ENCODE measurements at places on chromosomes 1 and 21. TPM values are rescaled to one million over a fixed set of nuclear protein-coding genes. Genes with fewer than 3 reads are reported as not detected.

Gene SPATA17
- 13.0 TPM for polyA plus RNA-seq

Gene GJC2
- polyA plus RNA-seq: 1.1 TPM

- no peak for DNase-seq
These were observed 33.8 kb downstream of the CLIC6 start for GRCh38 chr21:34702341-34703170.

Gene ALX3
- not detected for polyA plus RNA-seq

DNA sequence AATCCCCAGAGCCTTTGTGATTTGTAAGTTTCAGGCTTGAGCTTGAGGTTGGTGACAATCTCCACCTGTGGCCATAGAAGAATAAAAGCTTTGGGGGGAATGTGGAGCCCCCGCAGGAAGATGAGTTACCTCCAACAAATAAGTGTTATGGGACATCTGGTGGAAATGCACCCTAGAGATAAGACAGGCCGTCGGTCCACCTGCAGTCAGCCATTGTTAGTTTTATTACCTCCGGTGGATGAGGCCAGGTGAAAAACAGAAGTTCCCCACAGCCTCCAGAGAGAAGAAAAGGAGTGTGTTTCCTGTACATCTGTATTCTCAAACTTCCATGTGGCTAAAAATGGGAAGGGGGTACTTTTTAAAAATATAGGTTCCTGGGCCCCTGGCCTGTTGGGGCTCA, 137.4 kb downstream of the KAZN start:
- DNase-seq: no peak

GRCh38 chr1:3465935-3466321, 11.5 kb downstream of the ARHGEF16 start:
- no peak for DNase-seq

DNA sequence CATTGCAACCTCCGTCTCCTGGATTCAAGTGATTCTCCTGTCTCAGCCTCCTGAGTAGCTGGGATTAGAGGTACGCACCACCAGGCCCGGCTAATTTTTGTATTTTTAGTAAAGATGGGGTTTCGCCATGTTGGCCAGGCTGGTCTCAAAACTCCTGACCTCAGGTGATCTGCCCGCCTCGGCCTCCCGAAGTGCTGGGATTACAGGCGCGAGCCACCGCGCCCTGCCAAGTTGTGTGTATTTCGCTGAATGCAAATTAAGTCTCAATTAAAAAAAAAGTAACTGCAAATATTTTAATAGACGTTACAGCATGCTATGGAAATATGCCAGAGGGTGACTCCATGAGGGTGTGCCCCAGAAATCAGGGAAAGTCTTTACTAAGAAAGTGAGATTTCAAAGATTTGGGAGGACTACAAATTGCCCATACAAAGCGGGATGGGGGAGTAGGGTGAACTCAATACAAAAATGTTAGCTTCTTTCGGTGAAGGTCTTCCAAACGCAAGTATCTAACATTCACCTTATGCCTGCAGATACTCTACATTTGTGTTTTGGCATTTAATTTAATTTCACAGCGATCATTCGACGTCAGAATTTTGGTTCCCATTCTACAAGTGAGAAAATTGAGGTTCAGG, 85.6 kb downstream of the NKAIN1 start:
- no peak for DNase-seq

- no peak for DNase-seq
These were observed 104.1 kb downstream of the RIPK4 start for GRCh38 chr21:41662761-41663160.

DNA sequence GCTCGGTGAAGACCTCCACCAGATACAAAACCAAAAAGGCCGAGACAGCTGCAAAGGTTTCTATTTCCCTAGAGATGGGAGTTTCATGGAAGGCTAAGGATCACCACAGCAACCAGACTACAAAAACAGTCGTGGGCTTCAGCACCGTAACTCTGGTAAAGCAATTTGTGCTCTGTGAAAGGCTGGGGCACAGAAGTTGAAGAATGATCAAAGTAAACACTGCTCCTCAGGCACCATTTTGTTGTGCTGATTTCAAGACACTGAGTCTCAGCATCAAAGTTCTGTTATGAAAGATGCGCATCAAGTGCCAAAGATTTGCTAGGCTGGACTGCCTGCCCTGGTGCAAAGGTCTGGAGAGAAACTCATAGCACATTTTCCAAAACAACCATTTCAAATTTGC, 116.2 kb downstream of the TGFBR3 start:
- peak; percentile 74 for DNase-seq

- DNase-seq: no peak
These were observed 11.5 kb downstream of the CYB5RL start for GRCh38 chr1:54188291-54188690.

DNA sequence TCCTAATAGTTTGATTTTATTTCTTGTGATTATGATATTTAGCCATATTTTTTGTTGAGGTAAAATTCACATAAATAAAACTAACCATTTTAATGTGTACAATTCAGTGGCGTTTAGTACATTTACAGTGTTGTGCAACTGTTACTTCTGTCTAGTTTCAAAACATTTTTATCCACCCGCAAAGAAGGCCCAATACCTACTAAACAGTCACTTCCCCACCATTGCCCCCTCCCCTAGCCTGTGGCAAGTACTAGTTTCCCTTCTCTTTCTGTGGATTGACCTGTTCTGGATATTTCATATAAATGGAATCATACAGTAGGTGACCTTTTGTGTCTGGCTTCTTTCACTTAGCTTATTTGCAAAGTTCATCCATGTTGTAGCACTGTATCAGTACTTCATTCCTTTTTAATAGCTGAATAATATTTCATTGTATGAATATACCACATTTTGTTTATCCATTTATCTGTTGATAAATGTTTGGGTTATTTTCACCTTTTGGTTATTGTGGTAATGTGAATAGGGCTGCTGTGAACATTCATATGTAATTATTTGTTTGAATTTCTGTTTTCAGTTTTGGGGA, 4.1 kb downstream of the FLVCR1 start:
- no peak for DNase-seq

Gene ARHGEF11
- 34.5 TPM for polyA plus RNA-seq

- DNase-seq: no peak
These were observed 18.8 kb upstream of the LIN9 start for GRCh38 chr1:226327761-226328162.

Gene INTS3
- 103 TPM for polyA plus RNA-seq

- DNase-seq: no peak
These were observed 7.5 kb downstream of the PCSK9 start for GRCh38 chr1:55046871-55047270.

- DNase-seq: no peak
These were observed 21.3 kb downstream of the TMCC2 start for GRCh38 chr1:205248793-205249601.

Gene SOX13
- 56.7 TPM for polyA plus RNA-seq

DNA sequence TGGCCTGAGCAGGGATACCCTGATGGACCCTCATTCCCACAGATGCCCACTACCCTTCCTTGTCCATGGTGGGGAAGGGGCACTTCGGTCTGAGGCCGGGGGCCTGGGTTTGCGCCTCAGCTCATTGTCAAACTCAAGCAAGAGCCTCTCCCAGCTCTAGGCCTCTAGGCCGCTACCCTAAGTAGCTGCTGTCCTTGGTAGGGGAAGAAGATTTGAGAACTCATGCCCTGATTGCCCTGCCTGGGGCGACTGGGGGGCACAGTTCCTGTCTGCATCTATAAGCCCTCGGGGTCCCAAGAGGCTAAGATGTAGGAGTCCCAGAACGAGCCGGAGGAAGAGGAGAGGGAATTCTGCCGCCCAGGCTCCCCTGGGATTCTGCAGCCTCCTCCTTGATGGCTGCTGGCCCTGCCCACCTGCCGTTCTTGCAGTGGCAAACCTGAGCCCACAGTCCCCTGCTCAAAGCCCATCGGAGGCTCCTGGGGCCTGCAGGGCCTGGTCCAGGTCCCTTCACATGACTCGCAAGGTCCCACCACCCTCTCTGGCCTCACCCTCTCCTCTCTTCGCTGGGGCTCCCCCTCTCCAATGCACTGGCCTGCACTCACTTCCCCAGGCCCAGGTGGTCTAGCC, 20.4 kb upstream of the CASZ1 start:
- no peak for DNase-seq

Gene SPRR2A
- polyA plus RNA-seq: not detected

Gene PLEKHA6
- polyA plus RNA-seq: 61.9 TPM

DNA sequence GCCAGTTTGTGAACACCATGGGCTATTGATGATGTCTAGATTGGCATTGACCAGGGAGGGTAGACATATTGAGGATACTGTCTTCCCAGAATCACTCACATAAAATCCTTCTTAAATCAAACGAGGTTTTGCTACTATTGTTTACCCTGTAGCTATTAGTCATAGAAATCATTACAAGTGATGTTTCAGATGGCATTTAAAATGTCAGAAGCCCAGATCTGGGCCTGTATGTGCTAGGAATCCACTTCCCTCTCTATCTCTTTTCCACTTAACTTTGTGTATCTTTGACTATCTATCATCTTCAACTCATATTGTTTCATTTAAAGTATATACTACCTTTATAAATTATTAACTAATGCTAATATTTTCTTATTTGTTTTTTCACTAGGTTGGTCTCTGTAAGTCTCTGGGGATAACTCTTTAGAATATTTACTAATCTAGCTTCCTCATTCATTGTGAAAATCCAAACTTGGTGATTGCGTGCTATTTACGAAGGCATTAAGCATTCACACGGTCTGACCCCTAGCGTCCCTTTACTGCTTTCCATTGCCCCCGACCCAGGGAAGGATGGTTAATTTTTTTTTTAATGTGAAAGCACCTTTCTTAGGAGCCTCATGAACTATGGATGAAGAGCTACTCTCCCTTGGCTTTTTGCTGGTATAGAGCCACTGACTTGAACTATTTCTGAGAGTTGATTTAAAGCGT, 281.8 kb downstream of the GPATCH2 start:
- no peak for DNase-seq

DNA sequence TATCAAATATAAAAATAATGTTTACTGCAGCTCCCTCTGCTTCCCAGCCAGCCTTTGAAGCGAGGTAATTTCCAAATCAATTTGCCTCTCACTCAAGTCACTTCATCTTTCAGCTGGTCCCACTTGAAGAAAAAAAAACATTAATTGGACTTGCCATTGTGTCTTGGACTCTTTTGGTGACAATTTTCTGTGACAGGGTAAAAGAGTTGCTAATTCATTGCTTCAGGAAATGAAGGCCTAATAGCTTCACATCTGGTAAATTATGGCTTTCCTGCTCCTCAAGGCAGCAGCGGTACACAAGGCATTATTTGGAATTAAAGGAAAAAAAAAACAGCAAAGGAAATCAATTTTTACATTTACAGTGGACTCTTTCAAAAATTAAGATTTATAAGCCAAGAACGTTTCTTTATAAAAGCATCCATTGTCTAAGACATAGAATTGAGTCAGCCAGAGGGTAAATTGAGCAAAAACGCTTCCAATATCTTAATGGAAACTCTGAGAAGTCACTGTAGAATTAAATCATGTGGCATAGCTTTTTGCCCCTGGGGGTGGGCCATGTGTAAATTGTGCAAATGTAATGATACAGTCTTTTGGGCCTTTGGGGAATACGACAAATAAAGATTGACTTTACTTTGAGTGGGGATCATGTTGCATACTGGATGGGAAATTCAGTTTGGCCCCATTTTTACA, 102.5 kb downstream of the LYPLAL1 start:
- no peak for DNase-seq

DNA sequence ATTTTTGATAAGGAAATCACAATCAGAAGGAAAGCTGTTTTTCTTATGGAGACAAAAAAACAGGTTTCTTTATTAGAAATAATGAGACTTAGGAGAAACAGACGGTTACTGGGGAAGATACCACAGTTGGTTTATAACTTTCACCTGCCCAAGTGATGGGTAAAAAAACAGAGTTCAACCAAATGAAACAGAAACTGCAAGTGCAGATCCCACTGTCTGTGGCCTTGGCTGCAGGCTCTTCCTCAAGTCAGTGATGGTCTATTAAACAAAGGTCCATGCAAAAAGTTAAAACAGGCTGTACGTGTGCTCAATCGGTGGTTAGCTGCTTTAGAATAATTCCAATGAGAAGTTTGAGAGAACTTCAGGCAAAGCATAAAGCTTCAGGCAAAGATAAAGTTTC, 112.1 kb upstream of the NEGR1 start:
- DNase-seq: no peak

DNA sequence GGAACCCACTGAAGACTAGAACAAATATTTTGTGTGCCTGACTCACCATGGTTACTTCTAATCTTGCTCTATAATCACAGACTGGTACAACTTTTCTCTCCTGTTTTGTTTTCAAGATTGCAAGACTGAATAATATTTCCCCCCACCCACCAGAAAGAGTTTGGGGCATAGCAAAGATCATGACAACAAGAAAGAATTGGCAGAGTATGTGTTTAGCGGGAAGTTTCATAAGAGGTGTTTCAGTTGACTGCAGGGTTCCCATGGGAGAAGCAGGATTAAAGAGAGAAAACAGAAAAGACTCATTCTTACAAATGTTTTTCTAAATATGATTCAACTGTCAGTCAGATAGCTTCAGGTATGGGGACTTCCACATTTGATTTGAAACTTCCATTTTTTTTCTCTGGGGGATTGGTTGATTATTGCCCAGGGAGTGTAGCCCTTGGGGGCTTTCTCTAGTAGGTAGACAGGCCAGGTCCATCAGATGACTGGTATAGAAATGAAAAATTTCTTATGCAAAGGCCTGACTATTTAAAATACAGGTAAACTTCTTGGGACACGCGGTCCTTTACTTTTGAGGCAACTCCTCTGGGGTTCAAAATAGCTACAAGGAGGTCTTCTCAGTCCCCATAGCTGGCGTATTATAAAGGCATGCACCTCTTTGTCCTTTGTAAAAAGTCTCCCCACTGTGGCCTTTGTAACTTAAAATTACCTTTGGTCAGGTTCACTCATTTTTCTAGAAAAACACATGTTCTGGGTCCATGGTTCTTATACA, 13.9 kb downstream of the OR14I1 start:
- no peak for DNase-seq

DNA sequence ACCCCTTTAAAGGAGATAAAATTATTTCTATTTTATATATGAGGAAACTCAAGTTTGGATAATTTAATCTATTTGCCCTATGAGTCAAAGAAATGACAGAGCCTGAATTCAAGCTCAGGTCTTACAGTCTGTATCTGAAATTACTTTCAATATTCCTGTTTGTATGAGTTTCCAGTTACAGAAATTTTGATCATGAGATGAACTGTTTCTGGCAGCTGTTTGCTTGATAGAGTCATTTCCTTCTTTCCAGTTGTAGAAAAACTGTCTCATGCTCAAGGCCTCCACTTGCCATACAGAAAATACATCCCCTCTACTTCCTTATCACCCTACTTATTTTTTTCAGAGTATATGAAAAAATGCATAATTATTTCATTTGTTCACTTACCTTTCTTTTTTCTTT, 87.6 kb downstream of the PTPRC start:
- DNase-seq: no peak

Gene KIAA1614
- polyA plus RNA-seq: 12.5 TPM

Gene AHDC1
- 49.8 TPM for polyA plus RNA-seq

Gene CRP
- polyA plus RNA-seq: not detected

DNA sequence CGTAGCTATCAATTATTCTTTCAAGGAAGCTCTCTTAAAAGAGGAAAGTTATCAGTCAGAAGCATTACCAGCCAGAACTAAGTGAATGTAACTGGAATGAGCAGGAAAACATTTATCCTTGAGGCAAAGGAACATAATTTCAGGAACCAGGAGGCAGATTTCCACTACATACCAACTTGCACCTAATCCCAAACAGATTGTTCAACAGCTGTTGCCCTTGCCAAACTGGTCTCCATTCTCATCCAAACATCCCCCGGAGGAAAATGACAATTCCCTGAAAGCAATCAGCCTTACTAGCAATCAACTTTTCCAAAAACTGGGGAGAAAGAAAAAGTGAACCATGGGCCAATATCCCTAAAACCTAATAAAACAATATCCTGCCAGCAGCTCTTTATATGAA, 35.0 kb downstream of the ENAH start:
- no peak for DNase-seq

- DNase-seq: no peak
These were observed 461.8 kb upstream of the CXADR start for GRCh38 chr21:17051054-17051453.

GRCh38 chr1:225653463-225654276, 747 bp upstream of the ENAH start:
- DNase-seq: peak; percentile 74

Measured in renal pelvis (tissue), 12 donors.